ENCODE measurements at places on chromosomes 3 and 15. TPM values are rescaled to one million over a fixed set of nuclear protein-coding genes. Genes with fewer than 3 reads are reported as not detected.
A peak's percentile ranks its signal among the peaks of the same experiment; 100 is the strongest.

DNA sequence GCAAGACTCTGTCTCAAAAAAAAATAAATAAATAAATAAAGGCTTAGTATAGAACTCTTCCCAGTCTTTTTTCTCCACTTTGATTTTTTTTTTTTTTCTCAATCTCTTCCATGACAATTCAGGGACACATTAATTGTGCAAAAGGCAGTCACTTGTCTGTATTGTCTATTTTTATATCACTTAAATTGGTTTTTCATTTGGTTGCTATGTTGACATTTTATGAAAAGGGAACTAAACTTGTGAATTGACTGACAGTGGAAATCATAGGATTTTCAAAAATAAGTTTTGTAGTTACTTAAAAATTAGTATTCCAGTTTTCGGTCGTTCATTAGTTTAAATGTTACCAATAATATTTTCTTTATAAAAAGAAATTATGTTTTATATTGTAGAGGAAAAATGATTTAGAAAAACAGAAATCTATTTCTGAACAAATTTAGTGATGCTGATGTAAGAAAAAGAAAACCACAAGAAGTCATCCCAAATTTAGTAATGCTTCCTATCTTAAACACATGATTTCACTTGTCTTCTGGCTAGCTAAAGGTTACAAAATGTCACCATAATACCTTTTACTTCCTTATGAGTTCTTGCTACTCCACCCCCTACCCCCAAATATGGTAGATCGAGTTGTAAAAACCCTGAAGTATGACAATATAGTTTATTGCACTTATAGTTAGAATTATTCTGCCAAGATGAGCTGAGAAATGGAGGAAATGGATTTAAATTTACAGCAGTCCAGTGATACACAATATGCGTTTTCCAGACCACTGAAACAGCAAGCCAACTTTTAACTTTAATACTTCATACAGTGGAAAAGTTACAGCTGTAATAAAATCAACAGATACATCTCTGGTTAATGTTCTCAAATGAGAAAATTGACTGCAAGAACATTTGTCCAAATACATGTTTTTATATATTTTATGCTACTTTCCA is 37.0 kb downstream of the PPARG start:
- no peak for DNase-seq

- no peak for DNase-seq
These were observed 20.4 kb downstream of the GOLM2 start for GRCh38 chr15:44308889-44309288.

- DNase-seq, result no peak
These were observed 3.9 kb downstream of the CRYGS start for GRCh38 chr3:186540221-186540834.

GRCh38 chr3:52317208-52318000 is 1.3 kb downstream of the DNAH1 start:
- peak; percentile 77 for DNase-seq

The RTP3 gene
- total RNA-seq, result not detected

GRCh38 chr15:64921711-64922110 is 10.0 kb downstream of the ANKDD1A start:
- no peak for DNase-seq

DNA sequence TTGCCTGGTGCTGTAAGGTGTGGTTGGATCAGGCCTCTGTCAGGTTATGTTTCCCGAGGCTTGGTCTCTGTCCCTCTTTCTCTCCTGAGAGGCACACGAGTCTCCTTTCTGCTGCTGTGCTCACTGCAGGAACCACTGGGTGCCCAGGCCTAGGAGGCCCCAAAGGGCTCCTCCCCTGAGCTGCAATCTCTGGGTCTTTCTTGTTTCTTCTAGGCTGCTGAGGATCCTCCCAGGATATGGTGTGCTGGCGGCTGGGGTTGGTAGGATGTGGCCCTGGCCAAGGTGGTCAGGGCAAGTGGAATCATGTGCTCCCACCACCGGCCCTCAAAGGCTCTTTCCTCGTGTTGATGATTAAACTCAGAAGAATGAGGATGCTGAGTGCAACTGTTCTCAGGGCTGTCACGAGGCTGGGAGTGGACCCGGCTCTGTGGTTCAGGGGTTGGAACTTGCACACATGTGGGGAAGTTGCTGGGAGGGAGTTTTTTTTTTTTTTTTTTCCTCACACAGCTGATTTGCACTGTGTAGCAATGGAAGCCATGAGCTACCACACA is 43.6 kb upstream of the CTSH start:
- peak; percentile 58 for DNase-seq

- DNase-seq, result no peak
These were observed 1.1 kb downstream of the CCR2 start for GRCh38 chr3:46354984-46355383.

The DAZL gene
- total RNA-seq, result not detected

- no peak for DNase-seq
These were observed 58.8 kb downstream of the TRAK1 start for GRCh38 chr3:42149975-42150374.

The PYGO1 gene
- 7.8 TPM for total RNA-seq

The ACOX2 gene
- 41.4 TPM for total RNA-seq

- no peak for DNase-seq
These were observed 38.4 kb downstream of the MED12L start for GRCh38 chr3:151123827-151124226.

The CPA3 gene
- 2.0 TPM for total RNA-seq

GRCh38 chr3:196292286-196292923 is 4.9 kb upstream of the PCYT1A start:
- no peak for DNase-seq

DNA sequence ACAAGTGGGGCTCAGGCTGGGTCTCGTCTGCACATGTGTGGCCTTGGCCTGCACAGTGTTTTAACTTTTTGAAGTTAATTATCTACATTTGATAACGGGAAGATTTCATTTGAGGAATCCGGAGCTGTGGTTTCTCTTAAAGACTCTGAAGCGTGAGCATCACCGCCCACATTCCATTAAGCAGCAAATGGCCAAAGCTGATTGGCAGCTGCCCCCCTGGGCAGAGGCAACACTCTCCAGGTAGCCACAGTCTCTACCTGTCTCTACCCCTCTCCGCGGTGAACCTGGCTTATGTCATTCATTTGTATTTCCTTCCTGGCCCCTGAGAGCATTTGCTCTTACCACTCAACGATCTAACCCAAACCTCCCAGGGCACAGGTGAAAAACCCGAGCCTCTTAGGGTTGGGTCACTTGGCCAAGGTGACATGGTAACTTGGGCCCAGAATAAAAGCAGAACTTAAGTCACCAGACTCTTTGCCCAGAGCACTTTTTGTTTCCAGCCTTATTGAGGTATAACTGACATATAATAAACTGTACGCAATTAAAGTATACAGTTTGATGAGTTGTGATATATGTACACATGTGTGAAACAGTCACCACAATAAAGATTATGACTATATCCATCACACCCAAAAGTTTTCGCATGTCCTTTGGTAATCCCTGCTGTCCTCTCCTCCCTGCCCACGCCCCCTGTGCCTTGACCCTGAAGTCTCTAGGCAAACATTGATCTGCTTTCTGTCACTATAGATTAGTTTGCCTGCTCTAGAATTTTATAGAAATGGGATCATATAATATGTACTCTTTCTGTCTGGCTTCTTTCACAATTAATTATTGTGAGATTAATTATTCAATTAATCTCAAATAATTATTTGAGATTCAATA is 245.7 kb upstream of the HES1 start:
- DNase-seq, result no peak

The KBTBD8 gene
- total RNA-seq, result 5.8 TPM

DNA sequence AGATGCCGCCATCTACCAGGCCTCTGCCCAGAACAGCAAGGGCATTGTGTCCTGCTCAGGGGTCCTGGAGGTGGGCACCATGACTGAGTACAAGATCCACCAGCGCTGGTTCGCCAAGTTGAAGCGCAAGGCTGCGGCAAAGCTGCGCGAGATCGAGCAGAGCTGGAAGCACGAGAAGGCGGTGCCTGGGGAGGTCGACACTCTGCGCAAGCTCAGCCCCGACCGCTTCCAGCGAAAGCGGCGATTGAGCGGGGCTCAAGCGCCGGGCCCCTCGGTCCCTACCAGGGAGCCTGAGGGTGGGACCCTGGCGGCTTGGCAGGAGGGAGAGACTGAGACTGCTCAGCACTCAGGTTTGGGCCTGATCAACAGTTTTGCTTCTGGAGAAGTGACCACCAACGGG is 22.6 kb downstream of the ALPK3 start:
- DNase-seq, result peak; percentile 31

The SLC22A13 gene
- not detected for total RNA-seq

The IGSF10 gene
- 1.9 TPM for total RNA-seq

The NMNAT3 gene
- 15.0 TPM for total RNA-seq

GRCh38 chr3:128077665-128078064 is 25.4 kb downstream of the SEC61A1 start:
- DNase-seq, result no peak

The WDR93 gene
- total RNA-seq, result not detected

The ITGA11 gene
- 23.5 TPM for total RNA-seq

The PPP1R14D gene
- not detected for total RNA-seq

GRCh38 chr3:56339244-56339643 is 129.0 kb downstream of the ERC2 start:
- DNase-seq, result no peak

GRCh38 chr3:52851348-52851747 is 16.5 kb upstream of the MUSTN1 start:
- no peak for DNase-seq

GRCh38 chr3:114639171-114639570 is 345.3 kb downstream of the TIGIT start:
- DNase-seq, result no peak

The UROC1 gene
- not detected for total RNA-seq

DNA sequence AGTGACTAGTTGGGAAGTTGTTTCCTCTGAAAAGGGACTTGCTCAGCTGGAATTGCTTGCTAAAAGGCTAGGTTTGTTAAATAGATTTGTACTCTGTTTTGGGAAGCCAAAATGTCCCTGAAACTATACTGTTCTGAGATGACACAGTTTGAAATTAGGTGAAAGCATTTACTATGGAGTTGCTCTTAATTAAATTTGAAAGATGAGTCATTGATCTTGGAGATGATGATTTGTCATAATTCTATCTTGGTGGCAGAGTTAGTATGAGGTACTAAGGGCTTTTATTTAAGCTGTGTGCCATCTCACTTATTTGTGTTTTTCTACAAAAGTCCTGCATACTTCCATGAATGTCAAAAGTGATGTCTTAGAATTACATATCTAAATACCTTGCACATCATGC is 320.9 kb downstream of the PTPRG start:
- no peak for DNase-seq

GRCh38 chr3:137692803-137693431 is 71.2 kb upstream of the SOX14 start:
- DNase-seq, result no peak

GRCh38 chr3:136602818-136603217 is 149.4 kb downstream of the STAG1 start:
- DNase-seq, result no peak

The LRRC31 gene
- not detected for total RNA-seq

The DNAJB11 gene
- total RNA-seq, result 23.6 TPM

GRCh38 chr3:5004319-5005152 is 25.3 kb downstream of the BHLHE40 start:
- no peak for DNase-seq

DNA sequence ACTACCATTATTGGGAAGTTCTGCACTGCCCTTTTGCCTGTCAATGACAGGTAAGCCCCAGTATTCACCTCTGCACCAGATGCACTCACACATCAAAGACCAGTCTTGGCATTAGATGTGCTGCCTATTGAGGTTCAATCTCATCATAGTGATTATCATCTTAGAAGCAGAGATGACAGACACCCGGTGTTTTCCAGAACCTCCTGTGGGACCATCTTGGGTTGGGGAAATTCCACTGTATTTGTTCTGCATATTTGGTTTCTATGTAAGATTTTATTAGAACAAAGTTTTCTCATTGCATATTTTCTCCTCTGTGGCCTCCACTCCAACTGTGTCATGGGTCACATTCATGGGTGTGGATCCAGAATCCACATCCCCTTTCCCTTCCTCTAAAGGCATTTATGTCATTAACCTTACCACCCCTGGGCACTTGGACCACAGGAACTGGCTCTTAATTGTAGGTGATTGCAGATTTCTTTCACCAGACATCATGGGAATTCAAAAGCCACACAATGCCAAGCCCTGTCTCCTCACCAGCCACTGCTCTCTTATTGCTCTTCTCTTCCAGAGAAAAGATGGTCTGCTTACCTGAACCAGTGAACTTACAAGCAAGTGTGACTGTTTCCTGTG is 31.2 kb downstream of the PLA1A start:
- no peak for DNase-seq

DNA sequence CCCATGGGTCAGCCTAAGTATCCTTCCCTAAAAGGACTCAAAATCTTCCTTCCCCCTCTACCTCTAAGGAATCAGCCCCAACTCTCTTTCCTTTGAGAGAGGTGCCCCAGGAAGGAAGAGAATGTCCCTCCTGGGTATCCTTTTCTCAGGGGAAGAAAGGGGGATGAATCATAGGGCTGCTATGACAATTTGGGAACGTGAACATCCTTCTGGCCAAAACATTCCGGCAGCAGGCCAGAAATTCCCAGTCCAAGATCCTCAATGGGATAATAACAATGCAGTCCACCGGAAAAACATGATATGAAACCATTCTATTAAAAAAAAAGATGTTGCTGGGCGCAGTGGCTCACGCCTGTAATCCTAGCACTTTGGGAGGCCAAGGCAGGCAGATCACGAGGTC is 50.8 kb upstream of the CACNA2D3 start:
- DNase-seq, result no peak

The NIPA2 gene
- 17.3 TPM for total RNA-seq

- DNase-seq, result no peak
These were observed 300.2 kb upstream of the RBMS3 start for GRCh38 chr3:28980631-28981030.

DNA sequence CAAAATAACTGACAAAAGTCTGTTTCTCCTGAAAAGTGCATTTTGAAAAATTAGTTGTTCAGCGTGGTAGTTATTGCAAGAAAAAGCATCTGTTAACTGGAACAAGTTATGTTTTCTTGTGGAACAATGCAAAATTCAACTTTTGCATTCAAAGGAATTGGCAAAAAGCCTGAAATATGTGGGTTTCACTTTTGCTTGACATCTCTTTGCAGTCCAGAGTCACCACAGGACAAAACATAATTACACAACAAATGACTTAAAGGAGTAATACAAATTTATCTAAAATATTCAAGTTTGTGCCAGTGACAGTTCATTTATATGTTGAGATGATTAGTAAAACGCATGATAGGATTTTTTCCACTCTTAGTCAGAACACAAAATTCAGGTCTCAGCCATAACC is 96.3 kb upstream of the P2RY1 start:
- DNase-seq, result no peak

GRCh38 chr15:39056357-39056756 is 491.7 kb upstream of the RASGRP1 start:
- no peak for DNase-seq

- DNase-seq, result no peak
These were observed 261.6 kb upstream of the THRB start for GRCh38 chr3:24756101-24756888.
